ENCODE measurements at places on chromosomes 3 and 15. TPM values are rescaled to one million over a fixed set of nuclear protein-coding genes. Genes with fewer than 3 reads are reported as not detected.

LYSMD4 gene
- 7.6 TPM for total RNA-seq

DNA sequence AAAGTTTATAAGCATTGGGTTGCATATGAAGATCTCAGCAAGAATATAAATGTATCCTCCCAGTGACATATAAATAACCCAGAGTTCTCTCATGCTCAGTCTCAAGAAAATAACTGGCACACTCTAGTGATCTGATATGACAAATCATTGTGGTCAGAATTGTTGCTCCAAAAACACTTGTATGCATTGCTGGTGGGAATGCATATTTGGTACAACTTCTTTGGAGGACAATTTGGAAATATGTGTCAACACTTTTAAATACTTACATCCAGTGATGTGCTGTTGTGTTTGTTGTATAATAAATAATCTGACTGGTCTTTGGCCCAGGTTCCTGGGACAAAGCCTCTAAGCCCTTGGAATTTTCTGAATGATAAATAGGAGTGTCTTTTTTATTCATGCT, 66.7 kb upstream of the STT3B start:
- no peak for DNase-seq

DNA sequence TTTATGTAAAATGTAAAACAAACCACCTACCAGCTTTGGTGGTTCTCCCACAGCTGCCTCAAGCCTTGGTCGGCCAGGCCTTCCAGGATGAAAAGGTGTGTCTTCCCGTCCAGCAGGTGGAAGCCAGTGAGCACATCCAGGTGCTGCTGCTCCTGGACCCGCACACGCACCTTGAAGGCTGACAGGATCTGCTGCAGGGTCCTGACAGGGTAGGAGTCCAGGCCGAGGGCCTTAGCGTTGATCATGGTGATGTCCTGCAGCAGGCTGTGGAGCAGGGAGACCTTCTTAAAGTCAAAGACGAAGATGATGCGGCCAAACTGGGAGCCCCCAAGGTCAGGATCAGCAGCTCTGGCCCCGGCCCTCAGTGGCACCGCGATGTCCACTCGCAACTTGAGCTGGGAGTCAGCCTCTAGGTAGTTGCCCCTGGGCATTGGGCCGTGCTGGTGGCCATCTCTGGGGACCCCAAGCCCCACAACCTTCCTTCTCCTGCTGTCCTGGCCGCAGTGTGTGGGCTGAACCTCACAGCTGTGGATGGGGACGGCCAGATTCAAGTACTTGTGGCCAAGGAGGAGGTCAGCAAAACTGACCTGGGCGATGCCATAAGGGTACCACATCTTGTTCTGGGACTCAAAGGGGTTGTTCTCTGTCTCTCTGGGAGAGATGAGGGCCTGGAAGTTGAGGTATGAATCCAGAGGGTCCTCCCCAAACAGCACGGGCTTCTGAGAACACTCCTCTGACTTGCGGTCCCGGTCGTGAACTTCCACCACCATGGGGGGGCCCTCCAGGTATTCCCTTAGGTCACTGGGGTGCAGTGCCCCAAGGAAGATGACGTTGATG, 48.6 kb downstream of the CFAP92 start:
- no peak for DNase-seq

DNA sequence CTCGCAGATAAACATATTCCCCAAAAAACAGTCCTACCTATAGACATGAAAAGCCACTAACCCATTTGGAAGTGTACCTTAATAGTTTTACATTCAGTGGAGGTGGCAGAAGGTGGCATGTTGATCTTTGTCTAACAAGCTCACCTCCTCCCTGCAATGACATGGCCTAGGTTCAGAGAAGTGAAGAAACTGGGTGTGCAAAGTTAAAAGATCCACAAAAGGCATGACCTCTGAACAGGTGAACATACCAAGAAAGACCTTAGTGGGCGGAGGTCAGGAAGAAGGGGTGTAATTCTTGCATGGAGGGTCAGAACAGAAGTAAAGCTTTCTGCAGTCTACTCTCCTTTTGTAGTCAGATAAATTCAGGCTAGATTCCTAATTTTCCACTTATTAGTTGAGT, 822 bp downstream of the MRPL3 start:
- DNase-seq: no peak

DNA sequence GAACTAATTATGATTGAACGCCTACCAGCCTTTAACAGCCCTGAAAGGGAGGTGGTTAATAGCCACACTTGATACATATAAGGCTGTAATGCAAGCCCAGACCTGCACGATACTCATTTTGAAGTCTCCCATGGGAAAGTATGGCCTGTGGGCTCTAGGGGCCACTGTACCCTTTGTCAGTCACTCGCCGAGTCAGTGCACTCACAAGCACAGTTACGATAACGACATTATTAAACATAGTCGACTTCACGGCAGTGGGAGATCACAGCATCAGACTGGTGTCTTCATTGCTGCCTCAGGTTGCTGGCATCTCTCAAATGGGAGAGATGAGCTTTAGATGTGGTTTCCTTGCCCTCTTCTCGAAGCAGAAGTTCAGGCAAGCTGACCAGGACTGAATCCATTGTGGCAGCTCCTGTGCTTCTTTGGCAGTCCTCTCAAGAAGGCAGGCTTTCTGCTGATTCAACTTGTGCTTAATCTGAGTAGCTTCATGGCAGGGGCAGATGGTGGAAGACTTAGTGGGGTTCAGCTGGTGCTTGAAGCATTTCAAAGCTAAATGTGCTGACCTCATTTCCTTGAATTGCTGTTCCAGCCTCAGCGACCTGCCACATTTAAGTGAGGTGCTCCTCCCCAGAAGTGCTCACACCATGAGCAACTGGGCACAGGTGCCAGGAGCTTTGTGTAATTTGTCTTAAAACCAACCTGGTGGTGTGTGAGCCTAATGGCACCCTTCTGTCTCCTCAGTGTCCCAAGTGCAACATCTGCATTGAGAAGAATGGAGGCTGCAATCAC, 15.8 kb upstream of the P4HTM start:
- DNase-seq: no peak

- no peak for DNase-seq
These were observed 529.8 kb upstream of the GOLIM4 start for GRCh38 chr3:168625477-168625876.

FOXB1 gene
- 2.0 TPM for total RNA-seq

NR2E3 gene
- total RNA-seq: not detected

- no peak for DNase-seq
These were observed 78.4 kb downstream of the NEK10 start for GRCh38 chr3:27290760-27291159.

GRCh38 chr15:31427411-31427810, 100.8 kb downstream of the KLF13 start:
- no peak for DNase-seq

DNA sequence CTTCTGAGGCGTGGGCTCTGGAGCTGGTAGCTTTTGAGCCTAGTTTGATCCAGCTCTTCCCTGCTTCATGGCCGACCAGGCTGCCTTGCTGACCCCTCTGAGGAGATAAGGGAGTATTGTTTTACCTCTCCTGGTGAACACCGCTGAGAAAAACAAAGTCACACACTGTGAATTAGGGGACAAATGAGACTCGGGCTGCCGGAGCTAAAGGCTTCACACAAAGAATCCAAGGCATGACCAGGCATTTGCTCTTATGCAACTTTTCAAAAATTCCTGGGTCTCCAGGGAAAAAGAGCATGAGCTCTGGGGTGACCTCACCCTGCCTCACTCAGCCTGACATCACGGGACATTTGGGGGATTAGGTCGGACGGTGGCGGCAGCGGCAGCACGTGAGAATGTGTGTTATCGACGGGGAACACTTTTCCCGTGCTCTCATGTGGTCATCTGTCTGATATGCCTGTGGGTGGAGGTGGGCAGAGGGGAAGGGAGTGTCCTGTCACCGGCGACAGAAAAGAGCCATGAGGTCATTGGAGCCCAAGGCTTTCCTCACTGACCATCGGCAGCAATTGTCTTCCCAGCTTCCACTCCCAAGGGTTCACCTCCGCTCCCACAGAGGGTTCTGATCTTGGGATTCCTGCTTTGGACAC, 61.0 kb downstream of the TMEM44 start:
- DNase-seq: no peak

DNA sequence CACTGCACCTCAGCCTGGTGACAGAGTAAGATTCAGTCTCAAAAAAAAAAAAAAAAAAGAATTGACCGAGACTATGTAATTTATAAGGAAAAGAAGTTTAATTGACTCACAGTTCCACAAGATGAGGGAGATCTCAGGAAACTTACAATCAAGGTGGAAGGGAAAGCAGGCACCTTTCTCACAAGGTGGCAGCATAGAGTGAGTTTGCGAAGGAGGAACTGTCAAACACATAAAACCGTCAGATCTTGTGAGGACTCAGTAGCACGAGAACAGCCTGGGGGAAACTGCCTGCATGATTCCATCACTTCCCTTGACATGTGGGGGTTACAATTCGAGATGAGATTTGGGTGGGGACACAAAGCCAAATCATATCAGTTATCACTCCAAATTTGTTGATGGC, 380.9 kb downstream of the EDEM1 start:
- no peak for DNase-seq

NUP210 gene
- total RNA-seq: 140 TPM

- DNase-seq: no peak
These were observed 43.8 kb downstream of the ZNF710 start for GRCh38 chr15:90044916-90045371.

- no peak for DNase-seq
These were observed 221.1 kb upstream of the WNT5A start for GRCh38 chr3:55708242-55708641.

All from activated CD4-positive, alpha-beta memory T cell treated with anti-CD3 and anti-CD28 coated beads for 36 hours (primary cell).